ENCODE measurements at places on chromosomes 7 and 10. TPM values are rescaled to one million over a fixed set of nuclear protein-coding genes. Genes with fewer than 3 reads are reported as not detected.

OR6B1 gene
- total RNA-seq, result not detected

PLXNA4 gene
- total RNA-seq, result 18.1 TPM

DNA sequence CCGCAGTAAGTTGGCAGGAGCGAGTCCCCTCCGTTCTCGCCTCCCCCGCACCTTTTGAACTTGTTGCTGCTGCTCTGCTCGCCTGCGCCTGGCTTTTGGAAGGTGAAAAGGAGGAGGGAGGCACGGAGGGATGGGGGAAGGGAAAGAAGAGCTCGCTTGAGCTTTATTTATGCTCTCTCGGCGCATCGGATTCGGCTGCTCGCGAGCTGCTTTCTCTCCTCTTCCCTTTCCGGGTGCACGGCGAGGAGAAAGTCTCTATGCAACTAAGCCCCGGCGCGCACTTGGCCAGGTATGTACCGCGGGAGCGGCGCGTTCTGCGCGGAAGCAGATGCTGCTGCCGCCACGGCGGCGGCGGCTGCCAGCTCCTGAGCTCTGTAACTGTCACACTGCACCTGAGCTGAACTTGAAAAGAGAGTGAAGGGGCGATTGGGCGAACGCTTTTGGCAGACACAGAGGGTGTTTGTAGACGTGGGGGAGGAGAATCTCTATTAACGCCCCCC, 551 bp downstream of the KCND2 start:
- no peaks in the 10 kb centered on the region for H3K36me3 ChIP-seq
- no peak overlapping the region for H3K27ac ChIP-seq
- H3K4me3 ChIP-seq, result peak overlapping the region; percentile 62
- peaks cover 54% of the 10 kb centered on the region for H3K27me3 ChIP-seq
- DNase-seq, result peak; percentile 12

DNA sequence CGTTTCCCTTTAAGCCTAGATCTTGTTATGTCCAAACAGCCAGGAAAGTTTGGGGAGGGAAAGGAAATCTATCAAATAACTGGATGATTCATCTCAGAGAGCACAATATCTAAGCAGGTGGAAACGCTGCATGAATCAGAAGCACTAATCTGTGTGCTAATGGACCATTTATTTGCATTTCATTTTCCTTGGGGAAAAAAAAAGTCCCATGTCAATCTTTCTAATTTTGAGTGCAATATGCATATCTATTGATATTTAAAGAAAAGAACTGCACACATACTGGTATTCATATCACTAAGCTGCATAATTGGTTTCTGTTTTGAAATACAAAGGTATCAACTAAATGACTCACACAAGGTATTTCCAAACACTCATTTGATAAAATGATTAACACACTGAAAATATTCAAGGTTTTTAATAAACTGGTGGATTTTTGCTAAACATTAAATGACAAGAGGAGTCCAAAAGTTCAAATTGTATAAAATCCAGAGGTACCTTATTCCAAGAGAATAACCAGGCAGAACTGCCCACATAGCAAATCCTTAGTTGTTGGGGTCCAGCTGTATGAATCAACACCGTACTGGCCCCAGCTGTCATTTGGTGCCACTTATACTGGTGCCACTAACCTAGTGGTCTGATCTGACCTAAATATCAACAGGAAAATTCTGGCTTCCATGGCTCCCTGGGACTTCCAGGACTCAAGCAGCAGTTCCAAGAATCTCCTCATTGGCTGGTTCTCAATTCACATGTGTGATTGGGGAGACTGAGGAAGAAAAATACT, 122.2 kb upstream of the SP4 start:
- no peaks in the 10 kb centered on the region for H3K4me1 ChIP-seq
- no peak overlapping the region for H3K27ac ChIP-seq
- H3K4me3 ChIP-seq, result no peak overlapping the region
- no peaks in the 10 kb centered on the region for H3K27me3 ChIP-seq

DNA sequence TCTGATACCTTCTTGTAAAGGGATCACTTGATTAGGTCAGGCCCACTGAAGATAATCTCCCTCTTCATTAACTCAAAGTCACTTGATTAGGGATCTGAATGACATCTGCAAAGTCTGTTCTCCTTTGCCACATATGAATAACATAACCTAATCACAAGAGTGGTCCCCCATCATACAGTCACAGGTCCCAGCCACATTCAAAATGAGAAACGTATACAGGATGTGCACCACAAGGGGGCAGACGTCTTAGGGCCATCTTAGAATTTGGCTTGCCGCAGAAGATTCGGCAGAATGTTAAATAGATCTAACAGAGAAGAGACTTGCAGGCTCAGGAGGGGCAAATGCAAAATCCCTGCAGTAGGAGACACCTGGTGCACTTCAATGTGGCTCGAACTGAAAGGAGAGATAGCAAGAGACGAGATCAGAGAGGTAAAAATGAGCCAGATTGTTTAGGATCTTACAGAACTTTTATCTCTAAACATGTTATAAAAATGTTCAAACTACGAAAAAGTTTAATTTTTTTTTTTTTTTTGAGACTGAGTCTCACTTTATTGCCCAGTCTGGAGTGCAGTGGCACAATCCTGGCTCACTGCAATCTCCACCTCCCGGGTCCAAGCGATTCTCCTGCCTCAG, 10.4 kb upstream of the SMC3 start:
- peaks cover 5% of the 10 kb centered on the region for H3K27me3 ChIP-seq

EBF3 gene
- total RNA-seq, result 6.2 TPM

SFTPA1 gene
- not detected for total RNA-seq

GRCh38 chr7:157484411-157485081, 147.7 kb downstream of the DNAJB6 start:
- DNase-seq, result no peak
- peaks cover 35% of the 10 kb centered on the region for H3K27me3 ChIP-seq
- no peak overlapping the region for H3K4me3 ChIP-seq
- H3K36me3 ChIP-seq, result no peaks in the 10 kb centered on the region
- no peaks in the 10 kb centered on the region for H3K4me1 ChIP-seq
- H3K27ac ChIP-seq, result no peak overlapping the region
